ENCODE measurements at places on chromosomes 5 and 9.

DNA sequence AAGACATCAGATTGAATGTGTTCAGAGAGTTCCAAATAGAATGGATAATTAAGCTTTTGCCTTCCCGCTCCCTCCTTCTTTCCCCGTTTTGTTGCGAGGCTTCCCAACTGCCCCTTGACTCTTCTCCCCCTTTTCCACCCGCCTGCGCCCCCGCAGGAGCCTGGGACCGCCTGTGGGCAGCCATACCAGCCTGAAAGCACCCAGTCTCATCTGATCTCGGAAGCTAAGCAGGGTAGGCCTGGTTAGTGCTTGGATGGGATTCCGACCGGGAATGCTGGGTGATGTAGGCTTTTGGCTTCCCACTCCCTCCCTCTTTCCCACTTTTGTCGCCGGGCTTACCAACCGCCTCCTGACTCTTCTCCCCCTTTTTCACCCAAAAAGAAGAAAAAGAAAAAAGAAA, 6.8 kb upstream of the HSD17B4 start:
- DNase-seq, result no peak

DNA sequence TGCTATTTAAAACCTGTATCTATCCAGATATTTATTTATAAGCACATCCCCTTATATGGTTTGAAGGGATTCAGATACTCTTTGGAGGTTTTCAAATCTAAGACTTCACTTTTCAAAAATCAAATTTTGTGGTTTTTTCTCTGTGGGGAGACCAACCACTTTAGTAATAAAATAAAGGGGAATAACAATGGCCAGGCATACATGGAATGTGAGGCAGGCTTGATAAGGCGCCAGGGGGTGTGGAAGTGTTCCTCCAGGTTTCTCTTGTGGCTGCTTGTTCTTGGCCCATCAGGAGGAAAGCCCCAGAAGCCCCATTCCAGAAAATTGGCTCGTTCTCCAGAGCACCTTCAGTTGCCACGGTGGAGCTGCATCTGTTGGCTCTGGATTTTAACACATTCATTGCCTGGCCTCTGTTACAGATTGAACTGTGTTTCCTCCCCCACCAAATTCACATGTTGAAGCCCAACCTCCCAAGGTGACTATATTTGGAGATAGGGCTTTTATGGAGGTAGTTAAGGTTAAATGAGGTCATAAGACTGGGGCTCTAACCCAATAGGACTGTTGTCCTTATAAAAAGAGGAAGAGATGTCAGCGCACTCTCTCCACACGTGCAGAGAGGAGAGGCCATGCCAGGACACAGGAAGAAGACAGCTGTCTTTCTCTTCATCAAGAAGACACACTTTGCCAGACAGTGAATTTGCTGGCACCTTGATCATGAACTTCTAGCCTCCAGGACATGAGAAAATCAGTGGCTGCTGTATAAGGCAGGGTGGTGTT, 195.9 kb downstream of the TMEM38B start:
- no peak for DNase-seq

GRCh38 chr9:4706971-4707622, 27.7 kb downstream of the CDC37L1 start:
- DNase-seq, result no peak

- DNase-seq, result peak; percentile 49
These were observed 33.9 kb upstream of the TRIO start for GRCh38 chr5:14109041-14109747.

DNA sequence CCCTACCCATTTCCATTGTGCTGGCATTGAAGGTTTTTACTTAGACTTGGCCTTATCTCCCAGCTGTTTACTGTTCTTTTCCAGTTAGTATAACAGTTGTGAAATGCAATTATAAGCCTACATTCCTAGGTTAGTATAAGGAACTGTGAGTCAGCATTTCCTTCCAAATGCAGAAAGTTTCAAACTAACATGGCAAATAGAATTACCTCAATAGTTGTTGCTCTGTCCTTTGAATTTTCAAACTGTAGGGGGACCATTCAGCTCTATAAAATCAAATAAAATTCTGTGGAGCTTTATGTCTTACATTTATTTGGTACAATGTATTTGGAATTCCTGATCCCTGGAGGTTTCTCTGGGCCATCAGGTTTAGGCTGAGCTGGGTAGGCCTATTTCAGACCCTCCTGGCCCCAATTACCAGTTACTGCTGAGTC, 47.2 kb downstream of the ARHGEF28 start:
- peak; percentile 92 for DNase-seq

- DNase-seq, result no peak
These were observed 103.5 kb upstream of the C5orf63 start for GRCh38 chr5:127176769-127177168.

GRCh38 chr5:109705596-109705995, 15.9 kb downstream of the MAN2A1 start:
- peak; percentile 28 for DNase-seq

DNA sequence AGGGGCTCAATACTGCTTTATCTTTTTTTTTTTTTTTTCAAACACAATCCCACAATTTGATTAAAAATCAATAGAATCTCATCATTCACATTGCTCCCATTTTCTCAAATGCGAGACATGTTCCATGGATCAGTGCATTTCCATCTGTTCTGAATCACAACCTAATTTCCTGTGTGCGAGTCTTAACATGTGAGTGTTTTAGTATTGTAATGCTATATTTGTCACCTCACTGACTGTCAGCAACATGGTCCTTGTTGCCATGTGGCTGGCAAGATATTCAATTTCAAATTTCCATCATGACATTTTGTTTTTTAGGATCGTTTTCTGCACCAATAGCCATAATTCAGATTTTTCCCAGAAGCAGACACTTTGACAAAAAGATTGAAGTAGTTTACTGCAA, 233.2 kb upstream of the PRDM9 start:
- DNase-seq, result no peak

DNA sequence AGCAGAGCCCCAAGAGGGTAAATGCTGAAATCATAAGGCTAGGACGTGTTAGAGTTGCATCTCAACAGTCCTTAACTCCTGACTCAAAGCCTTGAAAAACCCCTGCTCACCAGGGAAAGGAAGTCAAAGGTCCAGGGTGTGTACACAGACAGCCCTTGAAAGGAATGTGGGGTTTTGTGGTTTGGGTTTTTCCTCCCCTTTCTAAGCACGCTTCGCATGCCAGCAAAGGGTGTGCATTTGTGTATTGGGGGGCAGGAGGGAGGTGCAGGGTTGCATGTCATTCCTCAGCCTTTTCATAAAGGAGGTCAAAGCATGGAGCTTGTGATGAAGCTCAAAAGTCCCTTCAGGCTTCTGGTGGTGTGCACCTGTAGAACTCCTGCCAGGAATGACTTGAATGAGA, 17.3 kb upstream of the XPA start:
- DNase-seq, result peak; percentile 61

DNA sequence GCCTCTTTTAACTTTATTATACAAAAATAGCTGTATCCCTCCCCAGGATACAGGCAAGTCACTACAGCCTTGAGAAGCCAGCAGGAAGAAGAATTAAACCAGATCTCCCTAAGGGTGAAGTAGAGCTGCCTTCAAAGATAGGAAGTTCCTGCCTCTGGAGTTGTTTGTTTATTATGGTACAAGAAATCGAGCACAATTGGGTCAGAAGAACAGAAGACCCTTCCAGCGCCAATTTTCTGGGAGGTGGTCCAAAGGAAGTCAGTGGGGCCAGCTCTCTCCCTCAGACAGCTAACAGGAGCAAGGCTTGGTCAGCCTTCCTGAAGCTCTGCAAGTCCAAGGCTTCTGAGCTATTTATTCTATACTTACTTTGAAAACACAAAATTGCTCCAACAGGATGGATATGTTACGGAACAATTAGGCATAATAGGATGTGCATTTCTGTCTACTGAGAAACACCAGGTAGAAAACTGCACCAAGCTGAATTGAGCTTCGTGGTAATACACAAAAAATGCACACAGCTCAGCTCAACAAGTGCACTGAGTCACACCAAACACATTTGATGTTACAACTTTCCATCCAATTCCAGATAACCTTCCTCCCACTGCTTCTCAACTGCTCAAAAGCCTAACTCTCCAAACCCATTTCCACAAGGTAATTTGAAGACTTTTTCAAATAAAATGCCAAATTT, 16.0 kb downstream of the SERINC5 start:
- DNase-seq, result no peak

DNA sequence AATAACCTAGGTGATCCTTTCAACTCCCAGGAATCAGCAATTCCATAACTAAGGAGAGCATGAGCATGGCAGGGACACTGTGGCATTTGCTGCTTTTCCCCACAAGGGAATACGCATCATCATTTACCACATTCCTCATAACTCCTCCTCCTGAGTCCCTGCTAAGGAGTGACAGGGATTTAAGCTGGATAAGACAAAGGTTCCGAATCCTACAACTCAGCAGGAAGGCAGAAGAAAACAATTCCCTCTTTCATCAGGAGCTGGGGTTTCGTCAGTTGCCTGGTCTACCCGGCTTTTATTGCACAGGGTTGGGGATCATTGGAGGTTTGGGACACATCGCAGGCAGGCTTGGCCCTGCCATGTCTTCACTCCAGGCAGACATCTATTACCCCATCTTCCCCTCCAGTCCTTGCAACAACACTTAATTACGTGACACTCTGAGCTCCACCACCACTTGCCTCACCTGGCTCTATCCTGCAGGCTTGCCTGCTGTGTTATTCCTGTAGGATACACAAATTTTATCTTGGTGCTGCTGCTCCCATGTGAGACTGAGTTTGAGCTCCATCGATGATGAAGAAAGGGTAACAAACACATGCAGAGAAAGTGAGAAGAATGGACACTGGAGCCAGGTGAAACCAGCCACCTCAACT, 563.0 kb upstream of the KLF4 start:
- DNase-seq, result no peak

DNA sequence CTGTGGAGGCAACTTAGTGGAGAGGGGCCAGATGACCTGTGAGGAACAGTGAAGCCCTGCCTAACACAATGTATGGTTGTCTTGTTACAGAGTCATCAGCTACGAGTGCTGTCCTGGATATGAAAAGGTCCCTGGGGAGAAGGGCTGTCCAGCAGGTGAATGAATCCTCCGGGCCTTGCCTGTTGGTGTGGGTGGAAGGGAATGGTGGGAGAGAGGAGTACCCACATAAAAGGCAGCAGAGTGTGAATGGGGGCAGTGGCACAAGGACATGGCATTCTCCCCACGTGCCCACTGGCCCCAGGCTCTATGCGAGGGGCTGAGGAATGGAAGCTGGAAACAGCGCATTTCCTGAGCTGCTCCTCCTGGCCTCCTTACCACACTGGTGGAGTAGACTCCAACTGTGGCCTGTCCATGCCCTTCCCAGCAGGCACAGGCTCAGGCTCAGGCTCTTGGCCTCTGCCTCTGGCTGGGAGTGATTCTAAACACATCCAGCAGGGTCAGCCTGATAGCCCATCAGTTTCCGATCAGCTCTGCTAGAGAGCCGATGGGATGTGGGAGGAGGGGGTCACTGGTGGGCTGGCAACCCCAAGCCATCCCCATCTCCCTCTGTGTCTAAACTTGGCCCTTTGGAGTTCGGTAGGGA, 15.3 kb downstream of the TGFBI start:
- DNase-seq, result no peak

DNA sequence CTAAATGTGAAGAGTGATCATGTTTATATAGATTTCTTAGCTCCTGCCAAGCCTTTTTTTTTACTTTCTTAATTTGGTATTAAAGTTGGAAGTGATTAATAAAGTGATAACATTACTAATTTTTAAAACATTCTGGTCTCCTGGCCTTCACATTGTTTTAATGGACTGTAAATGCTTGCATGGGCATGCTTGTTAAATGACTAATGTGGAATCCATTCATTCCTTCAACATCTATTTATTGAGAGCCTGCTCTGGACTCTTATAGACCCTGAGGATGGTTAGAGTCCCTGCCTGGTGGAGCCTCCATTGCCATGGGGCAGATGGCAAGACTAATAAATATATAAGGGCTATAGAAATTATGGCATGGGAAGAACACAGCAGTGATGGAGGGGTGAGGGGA, 103.5 kb downstream of the NTRK2 start:
- no peak for DNase-seq

- no peak for DNase-seq
These were observed 61.4 kb upstream of the DAB2IP start for GRCh38 chr9:121589986-121590385.

GRCh38 chr5:169050146-169050571, 250.8 kb downstream of the SLIT3 start:
- DNase-seq, result no peak

DNA sequence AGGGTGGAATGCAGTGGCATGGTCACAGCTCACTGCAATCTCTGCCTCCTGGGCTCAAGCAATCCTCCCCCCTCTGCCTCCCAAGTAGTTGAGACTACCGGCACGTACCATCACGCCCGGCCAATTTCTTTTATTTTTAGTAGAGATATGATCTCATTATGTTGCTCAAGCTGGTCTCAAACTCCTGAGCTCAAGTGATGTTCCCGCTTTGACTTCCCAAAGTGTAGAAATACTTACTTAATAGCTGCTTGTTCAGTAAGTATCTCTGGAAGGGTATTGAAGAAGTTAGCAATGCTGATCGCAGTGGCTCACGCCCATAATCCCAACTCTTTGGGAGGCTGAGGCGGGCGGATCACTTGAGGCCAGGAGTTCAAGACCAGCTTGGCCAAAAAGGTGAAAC, 35.7 kb upstream of the PLIN2 start:
- DNase-seq, result peak; percentile 68

DNA sequence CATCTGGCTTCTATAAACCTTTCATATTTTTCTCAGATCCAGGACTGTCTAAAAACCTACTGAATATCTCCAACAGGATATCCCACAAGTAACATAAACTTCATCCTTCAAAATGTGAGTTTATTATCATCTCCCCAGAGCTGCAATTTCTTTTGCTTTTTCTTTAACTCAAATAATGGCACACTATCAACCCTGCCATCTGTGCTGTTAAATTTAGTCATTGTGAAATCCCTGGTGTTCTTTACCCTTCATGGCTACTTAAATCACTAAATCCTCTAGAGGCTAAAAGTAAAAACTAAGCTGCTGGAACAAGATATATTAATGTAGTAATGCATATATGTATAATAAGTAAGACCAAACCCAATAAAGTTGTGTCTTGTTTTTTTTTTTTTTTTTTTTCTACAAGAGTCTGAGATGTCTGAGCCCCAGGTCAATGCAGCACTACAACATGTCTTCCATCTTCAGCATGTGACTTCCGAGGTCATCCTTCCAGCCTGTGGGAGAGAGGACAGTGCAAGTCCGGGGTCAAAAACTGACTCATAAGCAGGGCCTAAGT, 362.9 kb downstream of the ADGRV1 start:
- no peak for DNase-seq

DNA sequence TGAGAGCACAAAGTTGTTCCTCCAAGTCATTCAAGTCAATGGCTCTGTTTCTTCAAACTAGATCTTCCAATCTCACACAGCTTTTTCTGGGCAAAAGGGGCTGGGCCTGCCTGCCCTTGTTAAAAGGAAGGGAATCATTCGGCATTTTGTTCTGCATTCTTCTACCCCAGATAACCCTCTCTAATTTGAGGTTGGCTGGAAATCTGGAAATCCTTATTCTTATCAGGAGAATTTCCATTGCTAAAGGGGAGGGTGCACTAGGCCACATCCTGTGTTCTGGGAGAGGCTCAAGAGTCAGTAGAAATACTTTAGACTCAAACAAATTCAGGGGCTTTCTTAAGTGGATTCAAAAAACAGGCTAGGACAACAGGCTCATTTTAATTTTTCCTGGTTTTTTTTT, 384.7 kb upstream of the ZNF462 start:
- DNase-seq, result no peak

Measured in fibroblast of villous mesenchyme (primary cell).